Fibroblast of the conjunctiva (primary cell): ENCODE measurements at places on chromosomes 5 and 9.

- DNase-seq: no peak
Measured at GRCh38 chr5:81638471-81638870, 112.4 kb downstream of the SSBP2 start.

DNA sequence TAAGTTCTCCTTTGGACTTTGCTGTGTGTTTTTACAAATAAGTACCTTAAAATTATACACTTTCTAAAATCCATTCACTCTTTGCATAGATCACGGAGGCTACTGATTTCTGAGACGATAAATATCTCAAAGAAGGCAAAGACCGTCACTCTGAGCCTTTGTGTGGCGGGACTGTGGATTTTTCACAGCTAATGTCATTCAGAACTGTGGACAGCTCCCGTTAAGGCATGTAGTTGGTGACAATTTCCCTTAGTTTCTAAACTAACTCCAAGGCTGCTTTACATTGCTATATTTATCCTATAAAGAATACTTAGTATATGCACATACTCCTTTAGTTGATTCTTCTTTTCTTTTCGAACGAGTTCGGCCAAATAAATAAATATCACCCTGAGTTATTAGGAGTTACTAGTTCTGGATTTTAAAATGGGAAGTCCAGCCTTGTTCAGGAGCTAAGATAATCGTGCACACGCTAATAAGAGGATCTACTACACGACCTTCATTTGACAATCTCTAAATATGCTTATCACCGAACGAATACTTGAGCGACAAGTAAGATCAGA is 1.8 kb downstream of the HCN1 start:
- no peak for DNase-seq

DNA sequence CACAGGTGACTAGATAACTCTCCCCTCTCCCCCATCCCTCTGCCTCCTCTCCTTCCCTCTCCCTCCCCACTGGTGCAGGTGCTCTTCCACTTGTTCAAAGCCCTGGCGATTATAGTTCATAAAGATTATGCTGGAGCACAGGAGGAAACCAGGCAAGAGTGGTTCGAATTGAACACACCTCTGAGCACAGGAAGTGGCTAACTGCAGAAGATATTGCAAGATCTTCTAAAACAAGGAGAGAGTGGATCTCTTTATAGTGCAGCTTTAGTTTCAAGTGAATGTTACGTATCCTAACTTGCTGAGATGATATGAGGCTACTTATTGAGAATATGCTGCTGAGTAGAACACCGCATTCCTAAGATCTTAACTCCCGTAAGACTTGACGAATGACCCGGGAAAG is 178.4 kb downstream of the GOLPH3 start:
- DNase-seq: no peak

GRCh38 chr5:140118302-140118936 is 4.5 kb downstream of the PURA start:
- DNase-seq: no peak

- DNase-seq: no peak
Measured at GRCh38 chr5:33400675-33401074, 40.1 kb upstream of the TARS1 start.

GRCh38 chr9:126672634-126673284 is 59.0 kb downstream of the LMX1B start:
- no peak for DNase-seq

- DNase-seq: no peak
Measured at GRCh38 chr5:82168294-82168693, 109.9 kb downstream of the RPS23 start.

DNA sequence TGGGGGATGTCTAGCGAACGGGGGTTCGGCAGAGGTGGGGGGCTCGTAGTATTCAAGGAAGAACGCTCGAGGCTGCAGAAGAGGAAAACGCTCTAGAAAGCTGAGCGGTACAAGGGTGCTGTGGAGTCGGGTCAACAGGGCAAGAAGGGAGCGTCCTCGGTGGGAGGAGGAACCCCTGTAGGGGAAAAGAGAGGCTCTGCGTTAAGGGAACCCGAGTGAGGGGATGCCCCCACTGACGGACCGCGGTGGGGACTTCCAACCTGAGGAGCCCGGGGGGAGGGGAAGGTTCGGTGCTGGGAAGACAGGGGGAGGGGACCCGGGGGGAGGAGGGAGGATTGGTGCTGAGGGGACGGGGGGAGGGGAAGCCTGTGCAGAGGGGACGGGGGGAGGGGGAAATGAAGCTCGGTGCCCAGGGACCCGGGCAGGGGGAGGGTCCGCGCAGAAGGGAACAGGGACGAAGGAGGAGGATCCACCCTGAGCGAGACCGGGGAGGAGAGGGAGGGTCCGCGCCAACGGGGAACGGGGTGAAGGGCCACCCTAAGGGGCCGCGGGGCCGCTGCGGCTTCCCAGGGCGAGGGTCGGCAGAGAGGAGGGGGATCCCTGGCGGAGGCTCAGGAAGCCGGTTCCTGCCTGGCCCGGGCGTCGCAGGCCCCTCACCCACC is 621 bp downstream of the NR6A1 start:
- DNase-seq: no peak

GRCh38 chr5:133969654-133970324 is 1.4 kb upstream of the C5orf15 start:
- no peak for DNase-seq

DNA sequence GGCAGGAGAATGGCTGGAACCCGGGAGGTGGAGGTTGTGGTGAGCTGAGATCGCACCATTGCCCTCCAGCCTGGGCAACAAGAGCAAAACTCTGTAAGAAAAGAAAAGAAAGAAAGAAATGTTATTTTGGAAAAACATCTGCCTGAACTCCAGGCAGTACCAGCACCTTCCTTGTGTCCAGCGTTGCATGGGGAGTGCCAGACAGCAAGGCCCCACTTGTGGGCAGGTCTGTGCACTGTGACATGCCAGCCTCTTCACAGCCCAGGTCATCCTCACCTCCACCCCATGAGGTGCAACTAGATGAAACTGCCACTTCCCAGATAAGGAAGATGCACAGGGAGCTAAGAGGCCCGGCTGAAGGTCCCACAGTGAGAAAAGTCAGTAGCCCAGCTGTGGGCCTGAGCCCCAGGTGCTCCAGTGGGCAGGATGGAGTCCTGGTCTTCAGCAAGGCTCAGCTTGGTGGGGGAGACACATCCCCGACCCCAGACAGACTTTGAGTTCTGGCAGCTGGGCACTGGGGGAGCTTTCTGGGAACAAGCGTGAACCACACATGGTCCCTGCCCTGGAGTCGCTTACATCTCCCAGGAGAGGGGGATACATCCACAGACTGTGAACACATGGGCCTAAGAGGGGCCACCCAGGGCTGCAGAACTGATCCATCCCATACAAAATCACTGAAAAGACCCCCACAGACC is 146.9 kb upstream of the IER5L start:
- no peak for DNase-seq

- DNase-seq: no peak
Measured at GRCh38 chr5:9624196-9624947, 5.8 kb downstream of the TAS2R1 start.

DNA sequence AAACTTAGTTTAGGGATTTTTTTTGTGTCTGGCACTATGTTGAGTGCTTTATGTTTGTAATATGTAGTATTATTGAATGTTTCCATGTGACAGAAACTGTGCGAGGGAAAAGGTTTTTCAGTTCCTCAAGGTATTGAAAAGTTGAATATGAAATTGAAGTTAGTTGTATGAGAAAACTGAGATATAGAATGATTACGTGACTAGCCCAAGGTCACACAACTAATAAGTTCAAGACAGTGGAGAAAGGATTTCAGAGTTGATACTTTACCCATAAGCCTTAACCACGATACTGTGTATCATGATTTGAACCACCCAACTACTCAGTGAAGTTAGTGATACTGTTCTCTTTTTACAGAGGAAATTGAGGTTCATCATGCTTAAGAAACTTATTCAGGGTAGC is 5.7 kb downstream of the NIPBL start:
- DNase-seq: no peak

DNA sequence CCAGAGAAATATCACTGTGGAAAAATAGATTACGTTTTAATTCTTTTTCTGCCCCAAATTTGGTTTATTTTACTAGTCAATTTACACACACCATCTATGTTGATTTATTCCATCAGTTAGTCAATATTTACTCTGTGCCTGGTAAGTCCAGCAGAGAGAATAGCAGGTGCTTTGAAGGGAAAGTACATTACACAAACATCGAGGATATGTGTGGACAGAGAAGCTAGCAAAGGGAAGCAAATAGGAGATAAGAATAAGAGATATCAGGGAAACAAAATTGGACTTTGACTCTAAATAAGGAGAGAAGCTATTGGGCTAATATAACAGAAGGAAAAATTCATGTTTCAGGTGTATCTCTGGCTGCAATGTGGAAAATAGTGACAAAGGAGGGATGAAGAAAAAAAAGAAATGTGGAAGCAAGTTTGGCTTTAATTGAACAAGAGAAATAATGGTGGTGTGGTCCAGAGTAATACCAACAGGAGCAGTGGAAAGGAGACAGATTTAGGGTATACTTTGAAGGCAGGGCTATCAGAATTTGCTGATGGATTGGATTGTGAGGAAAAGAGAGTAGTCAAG is 587.7 kb upstream of the CDH6 start:
- DNase-seq: no peak

DNA sequence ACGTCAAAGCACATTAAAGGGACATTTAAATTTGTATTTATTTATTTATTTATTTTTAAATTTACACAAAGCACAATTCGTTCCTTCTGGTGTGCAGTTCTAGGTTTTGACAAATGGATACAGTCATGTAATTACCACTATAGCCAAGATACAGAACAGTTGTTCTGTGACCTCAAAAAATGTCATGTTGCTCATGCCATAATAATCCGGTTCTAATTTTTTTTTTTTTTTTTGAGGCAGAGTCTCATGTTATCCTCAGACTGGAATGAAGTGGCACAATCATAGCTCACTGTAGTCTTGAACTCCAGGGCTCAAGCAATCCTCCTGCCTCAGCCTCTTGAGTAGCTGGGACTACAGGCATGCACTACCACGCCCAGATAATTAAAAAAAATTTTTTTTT is 7.8 kb downstream of the IGFBPL1 start:
- DNase-seq: no peak

DNA sequence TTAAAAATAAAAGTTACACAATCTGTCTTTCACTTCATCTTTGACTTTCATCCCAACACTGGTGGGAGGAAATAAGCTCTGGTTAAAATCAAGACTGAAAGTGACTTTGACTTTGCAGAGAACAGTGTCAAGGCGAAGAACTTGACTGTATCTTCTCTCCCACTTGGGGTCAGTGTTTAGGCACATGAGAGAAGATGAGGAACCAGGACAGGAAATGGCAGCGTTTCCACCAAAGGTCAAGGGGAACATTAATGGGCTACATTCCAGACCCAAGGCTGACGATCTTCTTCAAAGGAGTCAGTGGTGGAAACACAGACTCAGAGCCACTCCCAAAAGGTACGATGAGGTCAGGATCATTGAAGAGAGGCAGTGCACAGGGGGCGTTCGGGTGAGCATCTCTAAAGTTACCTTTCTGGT is 409.5 kb downstream of the ARHGEF28 start:
- peak; percentile 35 for DNase-seq

- no peak for DNase-seq
Measured at GRCh38 chr5:139676951-139677735, 29.0 kb downstream of the CXXC5 start.

GRCh38 chr5:1121044-1121443 is 9.2 kb upstream of the SLC12A7 start:
- no peak for DNase-seq

DNA sequence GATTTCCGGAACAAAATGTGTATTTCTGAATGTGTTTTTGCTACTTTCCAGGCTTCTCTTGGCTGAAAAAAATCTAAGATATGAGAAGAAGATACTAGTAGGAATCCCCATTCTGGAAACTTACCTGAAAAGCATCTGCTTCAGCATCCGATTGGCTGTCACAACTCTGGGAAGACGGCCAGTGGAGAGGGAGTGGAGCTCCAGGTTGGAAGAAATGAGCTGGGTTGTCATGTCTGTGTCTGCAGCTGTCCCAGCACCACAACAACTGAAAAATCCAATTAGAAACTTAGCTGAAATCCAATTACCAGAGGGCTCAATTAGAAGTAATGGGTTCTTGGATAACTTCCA is 3.0 kb downstream of the PSMB7 start:
- no peak for DNase-seq

- no peak for DNase-seq
Measured at GRCh38 chr5:116365006-116365496, 209.6 kb downstream of the SEMA6A start.

DNA sequence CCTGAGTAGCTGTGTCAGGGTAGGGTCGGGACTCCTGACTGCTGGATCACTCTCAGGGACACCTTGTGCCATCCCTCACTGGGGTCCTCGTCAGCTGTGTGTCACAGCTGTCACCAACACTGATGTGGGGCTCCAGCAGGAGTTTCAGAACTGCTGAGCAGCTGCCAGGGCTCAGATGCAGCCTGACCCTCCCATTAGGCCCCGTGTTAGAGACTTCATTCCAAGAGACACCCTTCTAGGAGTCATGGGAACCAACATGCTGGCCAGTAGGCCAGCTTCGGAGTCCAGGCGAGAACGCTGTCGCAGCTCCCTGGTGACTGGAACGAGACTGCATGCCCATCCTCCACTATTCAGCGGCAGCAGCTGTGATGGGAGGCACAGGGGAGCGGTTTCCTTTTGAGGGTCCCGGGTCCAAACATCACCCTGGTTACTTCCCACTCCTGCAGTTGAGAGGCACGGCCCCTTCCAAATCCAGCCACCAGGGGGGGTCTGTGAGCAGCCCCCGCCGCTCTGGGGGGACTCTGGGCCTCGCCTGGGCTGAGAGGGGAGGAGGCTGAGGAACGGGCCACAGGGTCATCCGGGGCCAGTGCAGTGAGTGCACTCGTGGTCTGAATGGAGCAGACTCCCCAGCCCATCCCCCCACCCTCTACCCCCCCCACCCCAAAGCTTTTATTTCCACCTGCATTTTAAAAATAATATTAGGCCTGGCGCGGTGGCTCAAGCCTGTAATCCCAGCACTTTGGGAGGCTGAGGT is 12.6 kb upstream of the TCF7 start:
- DNase-seq: no peak

DNA sequence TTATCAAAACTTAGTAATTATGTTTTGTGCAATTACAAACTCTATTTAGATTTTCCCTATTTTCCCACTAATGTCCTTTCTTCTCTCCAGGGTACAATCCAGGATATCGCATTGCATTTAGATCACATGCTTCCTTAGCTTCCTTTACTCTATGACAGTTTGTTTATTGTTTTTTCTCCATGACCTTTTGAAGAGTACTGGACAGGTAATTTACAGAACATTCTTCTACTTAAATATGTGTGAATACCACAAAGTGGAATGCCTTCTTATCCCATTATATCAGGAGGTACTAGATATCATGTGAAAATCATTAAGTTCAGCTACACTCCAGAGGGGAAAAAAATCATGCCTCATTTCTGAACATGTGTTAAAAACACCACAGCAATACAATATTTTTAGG is 776.6 kb upstream of the CDH9 start:
- DNase-seq: no peak

GRCh38 chr9:89747596-89747995 is 142.8 kb downstream of the GADD45G start:
- DNase-seq: no peak

DNA sequence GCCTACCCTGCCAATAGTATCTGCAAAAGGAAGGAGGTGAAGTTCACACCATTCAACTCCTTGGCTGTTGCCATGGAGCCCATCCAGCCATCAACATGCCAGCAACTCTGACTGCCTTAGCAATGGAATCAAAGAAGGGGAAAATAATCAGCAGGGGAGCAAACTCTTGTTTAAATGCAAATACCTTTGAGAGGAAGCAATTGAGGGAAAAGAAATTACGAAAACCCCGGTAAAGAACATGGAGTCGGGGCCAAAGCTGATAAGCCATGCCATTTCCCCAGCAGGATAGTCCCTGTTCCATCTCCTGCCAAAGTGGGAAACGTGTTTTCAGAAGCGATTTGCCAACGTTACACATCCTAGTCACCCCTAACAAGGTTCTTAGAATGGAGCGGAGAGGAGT is 69.0 kb downstream of the MFAP3 start:
- DNase-seq: no peak
